Bronchial epithelial cell (primary cell): ENCODE measurements at places on chromosomes 5 and 9. TPM values are rescaled to one million over a fixed set of nuclear protein-coding genes. Genes with fewer than 3 reads are reported as not detected.

The IL7R gene
- 0.26 TPM in 1 of 2 replicates, not detected in the other for total RNA-seq

The LTC4S gene
- 0.26 and 0.38 TPM in 2 replicates for total RNA-seq

The LOX gene
- total RNA-seq: 1.4 and 1.8 TPM in 2 replicates

The FGF1 gene
- under 0.01 and 0.38 TPM in 2 replicates for total RNA-seq

The TSLP gene
- total RNA-seq: 0.79 and 2.0 TPM in 2 replicates

The OR1L8 gene
- not detected in 2 replicates for total RNA-seq
